ENCODE measurements at places on chromosomes 6 and 20. TPM values are rescaled to one million over a fixed set of nuclear protein-coding genes. Genes with fewer than 3 reads are reported as not detected.

Gene PHACTR3
- 6.9 TPM for polyA plus RNA-seq

Gene SMIM26
- 94.1 TPM for polyA plus RNA-seq

Gene OPRL1
- polyA plus RNA-seq: 1.4 TPM

Gene LTV1
- polyA plus RNA-seq: 40.7 TPM

Gene CFB
- polyA plus RNA-seq: 1.4 TPM

Gene NFATC2
- polyA plus RNA-seq: 5.9 TPM

Gene CASS4
- polyA plus RNA-seq: 7.4 TPM

Gene CDH4
- polyA plus RNA-seq: 1.2 TPM

Gene OPRM1
- not detected for polyA plus RNA-seq

Gene PRSS16
- polyA plus RNA-seq: 0.20 TPM

Gene CCR6
- 0.11 TPM for polyA plus RNA-seq

Gene FAM110A
- 11.5 TPM for polyA plus RNA-seq
